Activated naive CD4-positive, alpha-beta T cell (primary cell): ENCODE measurements at places on chromosomes 6 and 20.
A peak's percentile ranks its signal among the peaks of the same experiment; 100 is the strongest.

DNA sequence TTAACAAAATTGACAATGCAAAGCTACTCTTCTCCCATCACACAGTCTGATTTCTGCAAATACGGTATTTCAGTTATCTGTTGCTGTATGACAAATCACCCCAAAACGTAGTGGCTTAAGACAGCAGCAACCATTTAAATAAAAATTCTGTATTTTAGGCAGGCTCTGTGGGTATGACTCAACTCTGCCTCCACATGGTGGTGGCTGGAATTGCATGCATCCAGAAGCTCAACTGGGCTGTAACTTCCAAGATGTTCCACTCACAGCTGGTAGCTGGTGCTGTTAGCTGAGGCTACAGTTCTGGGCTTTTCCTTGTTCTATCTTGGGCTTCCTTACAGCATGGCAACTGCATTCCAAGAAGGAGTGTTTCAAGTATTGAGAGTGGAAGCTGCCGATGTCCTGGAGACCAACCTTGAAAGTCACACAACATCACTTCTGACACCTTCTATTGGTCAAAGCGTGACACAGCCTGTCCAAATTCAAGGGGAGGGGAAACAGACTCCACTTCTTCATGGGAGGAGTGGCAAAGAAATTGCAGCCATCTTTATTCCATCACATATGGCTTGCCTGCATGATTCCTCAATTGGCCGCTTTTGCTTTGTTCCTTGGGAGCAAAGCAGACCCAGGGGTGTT lies 39.7 kb upstream of the TULP1 start:
- peak; percentile 5 for DNase-seq

GRCh38 chr6:16619777-16620176 lies 141.5 kb downstream of the ATXN1 start:
- no peak for DNase-seq

- DNase-seq, result no peak
Observed at GRCh38 chr6:35919827-35920751, 809 bp downstream of the SRPK1 start.

GRCh38 chr6:144104898-144105487 lies 9.6 kb upstream of the SF3B5 start:
- DNase-seq, result no peak

- no peak for DNase-seq
Observed at GRCh38 chr6:105994118-105994590, 92.0 kb upstream of the PRDM1 start.

DNA sequence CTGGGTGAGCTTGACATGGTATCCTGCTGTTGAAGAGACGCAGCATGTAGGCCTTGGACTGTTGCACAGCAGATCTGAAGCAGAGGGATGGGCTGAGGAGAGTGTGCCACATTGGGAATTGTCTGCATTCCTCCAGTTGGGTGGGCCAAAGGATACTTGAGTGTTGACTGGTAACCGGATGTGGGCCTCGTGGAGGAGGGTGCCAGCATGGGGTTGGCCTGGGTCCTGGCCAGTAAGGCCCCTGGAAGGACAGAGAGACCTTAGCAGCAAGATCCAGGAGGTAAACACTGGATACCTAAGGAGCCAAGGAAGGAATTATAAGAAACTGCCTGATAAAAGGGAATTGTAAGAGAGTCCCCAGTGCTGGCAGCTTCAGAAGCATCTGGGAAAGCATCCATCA lies 76.9 kb downstream of the FIG4 start:
- DNase-seq, result no peak

DNA sequence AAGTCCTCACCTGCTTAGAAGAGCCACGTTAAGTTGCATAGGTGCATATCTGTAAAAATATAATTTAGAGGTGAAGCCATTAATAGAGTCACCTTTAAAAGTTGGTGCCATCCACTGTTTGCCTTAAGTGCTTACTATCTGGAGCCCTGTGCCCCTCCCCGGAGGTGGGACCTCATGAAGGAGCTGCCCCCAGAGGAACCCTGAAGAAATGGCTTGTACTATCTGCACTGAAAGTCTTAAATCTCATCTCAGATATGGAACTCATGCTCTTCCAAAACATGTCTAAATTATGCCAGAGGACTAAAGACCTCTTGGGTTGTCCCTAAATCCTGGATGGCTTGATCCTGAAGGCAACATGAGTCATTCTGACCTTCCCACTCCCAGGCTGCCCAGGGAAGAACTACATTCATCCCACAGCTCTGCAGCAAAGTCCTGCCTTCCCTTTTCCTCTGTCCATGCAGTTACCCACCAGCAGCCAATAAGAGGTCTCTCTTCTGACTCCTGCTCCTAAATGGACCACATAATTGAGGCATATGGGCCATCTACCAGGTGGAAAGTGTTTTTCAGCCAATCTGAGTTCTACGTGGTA lies 85.3 kb downstream of the ASXL1 start:
- DNase-seq, result no peak
